ENCODE measurements at places on chromosomes 11 and 22.

DNA sequence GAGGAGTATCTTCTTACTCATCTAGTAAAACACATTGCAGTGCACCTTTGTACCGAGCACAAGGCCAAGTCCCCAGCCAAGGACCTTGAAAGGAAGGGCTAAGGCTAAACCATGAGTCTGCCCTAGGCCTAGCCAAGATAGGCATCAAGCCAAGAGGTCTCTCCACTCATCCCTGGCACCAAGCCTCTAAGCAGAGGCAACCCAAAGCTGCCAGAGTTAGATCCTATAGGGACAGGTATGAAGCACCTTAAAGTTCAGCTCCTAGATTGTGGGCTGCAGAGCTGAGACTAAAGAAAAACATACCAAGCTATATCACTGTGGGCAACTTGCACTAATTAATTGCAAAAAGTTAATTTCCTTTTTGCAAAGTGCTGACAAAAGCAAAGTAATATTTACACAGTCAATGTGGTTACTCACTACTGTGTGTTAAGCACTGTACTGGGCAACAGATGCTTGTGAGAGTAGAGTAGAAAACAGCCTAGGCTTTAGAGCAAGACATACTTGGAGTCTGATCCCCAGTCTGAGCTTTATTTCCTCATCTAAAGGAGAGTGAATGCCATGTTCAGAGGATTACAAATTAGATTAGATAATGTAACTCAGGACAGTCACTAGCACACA, 7.2 kb downstream of the COA4 start:
- no peak for DNase-seq

GRCh38 chr11:70364745-70365543, 33.4 kb upstream of the CTTN start:
- peak; percentile 61 for DNase-seq

DNA sequence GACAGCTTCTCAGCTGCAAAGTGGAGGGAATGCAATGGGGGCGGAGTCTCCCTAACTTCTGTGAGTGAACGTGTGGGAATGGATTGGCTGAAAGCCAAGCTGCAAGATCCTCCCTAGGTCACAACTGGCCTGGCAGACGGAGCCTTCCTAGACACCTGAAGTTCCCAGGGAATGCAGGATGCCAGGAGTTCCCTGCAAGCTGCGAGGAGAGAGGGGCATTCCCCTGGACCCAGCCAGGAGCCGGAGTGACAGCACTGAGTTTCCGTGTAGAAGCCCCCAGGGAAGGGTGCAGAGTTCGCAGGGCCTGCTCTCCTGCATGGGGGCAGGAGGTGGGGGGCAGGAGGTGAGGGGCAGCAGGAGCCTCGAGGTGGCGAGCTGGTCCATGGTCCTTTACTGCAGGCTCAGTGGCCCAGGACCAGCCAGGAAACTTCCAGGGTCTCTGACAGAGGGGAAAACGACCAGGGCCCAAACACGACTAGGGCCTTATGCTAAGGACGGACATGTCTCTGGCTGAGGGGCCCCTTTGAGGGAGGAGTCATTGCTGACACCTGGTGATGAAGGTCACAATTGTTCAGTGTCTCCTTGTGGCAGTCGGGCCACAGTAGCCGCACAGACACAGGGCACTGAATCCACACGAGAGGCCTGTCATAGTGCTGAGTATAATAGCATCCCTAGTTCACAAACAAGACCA, 141.4 kb downstream of the FBXO7 start:
- DNase-seq, result no peak

DNA sequence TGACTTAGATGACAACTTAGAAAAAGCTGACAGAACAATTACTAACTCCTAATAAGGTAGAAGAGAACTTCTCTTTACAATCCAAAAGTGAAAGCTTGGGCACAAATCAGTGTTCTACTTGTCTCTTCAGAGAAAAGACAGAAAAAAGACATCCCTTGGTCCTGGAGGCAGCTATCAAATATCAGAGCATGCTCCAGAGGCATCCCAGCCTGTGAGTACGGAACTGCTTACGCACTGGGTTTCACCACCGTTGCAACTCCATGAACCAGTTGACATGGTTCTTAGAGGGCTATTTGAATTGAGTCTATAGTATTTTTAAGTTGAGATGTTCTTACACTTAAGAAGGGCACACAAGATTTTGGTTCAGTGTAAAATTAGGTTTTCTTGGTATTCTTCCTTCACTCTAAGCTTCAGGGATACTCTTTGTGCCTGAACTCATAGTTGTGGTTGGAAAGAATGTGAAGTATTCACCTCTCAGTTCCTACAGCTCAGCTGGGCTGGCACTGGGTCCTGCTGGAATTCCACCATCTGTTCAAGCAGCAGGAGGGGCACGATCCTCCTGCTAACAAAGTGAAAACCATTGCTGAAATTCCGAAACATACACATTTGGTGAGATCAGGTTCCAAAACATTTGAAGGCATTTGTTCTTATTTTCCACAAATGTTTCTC, 6.3 kb downstream of the AKIP1 start:
- no peak for DNase-seq

DNA sequence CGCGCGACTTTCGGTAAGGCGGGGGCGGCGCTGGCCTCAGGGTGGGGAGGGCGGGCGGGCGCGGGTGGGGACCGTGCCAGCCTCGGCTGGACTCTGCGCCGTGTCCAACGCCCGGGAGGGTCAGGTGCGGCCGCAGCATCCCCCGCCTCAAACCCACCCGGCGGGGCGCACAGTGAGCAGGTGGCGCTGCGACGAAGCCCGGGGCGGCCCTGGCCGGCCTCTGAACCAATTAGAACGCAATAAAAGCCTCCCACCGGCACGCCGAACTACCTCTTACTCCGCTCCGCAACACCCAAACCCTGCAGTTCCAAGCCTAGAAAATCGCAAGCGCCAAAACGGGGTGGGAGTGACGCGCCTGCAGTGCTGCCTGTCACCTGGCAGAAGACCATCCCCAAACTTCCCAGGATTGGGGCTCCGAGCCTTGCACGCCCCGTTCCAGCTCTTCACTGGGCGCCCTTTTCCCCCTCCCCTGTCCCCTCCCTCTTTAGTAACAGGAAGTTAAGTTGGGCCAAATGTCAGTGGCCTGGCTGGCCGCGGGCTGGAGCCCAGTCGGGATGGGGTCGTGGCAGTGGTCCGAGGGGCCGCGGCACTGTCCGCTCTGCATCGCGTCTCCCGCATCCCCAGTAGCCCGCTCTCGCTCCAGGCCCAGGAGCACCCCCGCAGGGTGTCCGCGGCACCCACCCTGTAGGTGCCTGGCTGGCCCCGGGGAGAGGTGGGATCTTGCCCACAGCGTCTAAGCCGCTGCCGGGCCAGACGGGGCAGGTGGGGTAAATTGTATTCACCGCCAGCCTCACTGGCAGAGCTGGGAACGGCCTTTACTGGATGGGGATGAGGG, 541 bp downstream of the MICAL2 start:
- DNase-seq, result peak; percentile 48

DNA sequence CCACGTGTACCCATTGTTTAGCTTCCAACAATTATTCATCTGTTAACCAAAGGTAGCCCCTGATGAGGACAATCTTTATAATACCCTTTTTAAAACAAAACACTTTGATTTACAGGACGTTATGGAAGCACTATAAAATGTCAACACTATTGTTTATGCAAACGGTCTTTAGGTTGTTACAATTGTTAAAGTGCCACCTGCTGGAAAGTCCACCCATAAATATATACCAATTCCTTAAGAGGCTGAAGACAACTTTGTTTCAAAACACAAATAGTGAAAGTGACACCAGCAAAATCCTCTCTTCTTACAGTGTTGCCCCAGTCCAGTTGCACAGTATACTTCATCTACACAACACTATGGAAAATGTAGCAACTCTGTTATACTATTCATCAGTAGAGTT, 68.9 kb upstream of the SLN start:
- DNase-seq, result no peak

DNA sequence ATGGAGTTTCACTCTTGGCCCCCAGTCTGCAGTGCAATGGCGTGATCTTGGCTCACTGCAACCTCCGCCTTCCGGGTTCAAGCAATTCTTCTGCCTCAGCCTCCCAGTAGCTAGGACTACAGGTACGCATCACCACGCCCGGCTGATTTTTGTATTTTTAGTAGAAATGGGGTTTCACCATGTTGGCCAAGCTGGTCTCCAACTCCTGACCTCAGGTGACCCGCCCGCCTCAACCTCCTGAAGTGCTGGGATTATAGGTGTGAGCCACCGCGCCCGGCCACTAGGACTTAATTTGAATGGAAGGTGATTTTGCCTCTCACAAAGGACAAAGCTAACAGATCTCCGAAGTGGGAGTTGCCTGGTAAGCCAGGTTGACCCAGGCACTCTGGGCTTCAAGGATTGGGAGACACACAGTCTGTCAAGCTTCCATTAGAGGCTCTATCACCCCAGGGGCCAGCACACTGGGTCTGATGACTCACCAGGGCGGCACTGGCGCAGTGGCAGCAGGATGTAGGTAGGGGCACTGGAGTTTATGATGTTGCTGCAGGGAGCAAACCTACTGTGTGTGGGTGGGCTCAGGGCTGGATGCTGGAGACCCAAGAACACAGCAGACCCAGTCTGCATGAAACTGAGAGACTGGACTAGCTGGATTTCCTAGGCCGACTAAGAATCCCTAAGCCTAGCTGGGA, 17.8 kb upstream of the KCTD14 start:
- no peak for DNase-seq

DNA sequence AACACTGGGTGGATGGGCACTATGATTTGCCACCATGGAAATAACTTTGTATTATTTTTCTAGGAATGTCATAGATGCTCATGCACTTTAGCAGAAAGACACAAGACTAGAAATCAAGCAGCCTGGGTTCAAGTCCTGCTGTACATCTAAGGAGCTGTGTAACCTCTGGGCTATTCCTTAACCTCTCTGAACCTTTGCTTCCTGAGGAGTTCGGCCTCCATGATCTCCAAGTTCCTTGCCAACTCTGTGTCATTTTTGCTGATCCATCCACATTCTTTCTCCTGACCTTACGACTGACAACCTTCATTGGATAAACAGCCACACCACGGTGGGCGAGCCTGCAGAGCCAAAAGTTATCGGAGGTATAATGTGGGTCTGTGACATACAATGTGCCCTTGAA, 24.1 kb downstream of the ETS1 start:
- no peak for DNase-seq

DNA sequence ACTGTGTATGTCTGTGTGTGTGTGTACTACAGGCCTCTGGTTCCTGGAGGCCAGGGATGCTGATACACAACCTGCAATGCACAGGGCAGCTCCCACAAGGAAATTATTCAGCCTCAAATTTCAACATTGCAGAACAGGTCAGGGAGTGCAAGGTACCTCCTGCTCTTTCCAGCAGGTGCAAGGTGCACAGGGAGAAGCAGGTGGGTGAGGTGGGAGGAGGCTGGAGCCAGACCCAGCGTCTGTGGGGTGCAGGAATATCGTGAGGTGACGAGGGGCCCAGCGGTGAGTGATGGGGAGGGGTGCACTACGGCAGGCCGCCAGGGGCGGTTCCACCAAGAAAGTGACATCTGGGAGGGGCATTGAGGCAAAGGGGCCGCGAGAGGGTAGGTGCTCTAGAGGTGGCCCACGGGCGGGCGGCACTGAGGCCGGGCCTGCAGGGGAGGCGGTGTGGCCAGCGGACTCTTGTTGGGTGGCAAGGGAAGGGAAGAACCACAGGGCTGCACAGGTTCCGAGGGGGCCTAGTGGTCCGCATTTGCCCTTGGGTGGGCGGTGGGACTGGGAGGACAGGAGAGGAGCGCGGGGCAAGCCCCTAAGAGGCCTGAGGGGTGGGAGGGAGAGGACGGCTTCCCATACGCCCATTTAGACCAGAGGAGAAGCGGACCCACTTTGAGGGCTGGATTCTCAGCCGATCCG, 21.6 kb downstream of the DGCR6L start:
- no peak for DNase-seq

DNA sequence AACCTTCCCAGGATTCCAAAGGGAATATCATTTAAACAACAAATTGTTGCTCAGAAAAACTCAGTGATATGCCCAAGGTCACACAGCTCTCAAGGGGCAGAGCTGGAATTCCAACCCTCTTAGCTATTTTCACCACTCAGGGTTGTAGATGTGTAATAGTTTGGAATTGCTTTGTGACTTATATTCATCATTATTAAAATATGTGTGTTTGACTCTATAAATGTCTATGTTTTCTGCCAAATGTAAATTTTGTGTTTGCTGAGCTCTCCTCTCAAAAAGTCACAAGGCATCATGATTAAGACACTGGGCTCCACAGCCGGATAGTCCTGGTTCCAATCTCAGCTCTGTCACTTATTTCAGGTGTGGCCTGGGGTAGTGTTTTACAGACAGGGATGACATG, 407.3 kb downstream of the TMEM135 start:
- no peak for DNase-seq

- no peak for DNase-seq
Measured at GRCh38 chr11:41222236-41222635, 237.2 kb downstream of the LRRC4C start.

DNA sequence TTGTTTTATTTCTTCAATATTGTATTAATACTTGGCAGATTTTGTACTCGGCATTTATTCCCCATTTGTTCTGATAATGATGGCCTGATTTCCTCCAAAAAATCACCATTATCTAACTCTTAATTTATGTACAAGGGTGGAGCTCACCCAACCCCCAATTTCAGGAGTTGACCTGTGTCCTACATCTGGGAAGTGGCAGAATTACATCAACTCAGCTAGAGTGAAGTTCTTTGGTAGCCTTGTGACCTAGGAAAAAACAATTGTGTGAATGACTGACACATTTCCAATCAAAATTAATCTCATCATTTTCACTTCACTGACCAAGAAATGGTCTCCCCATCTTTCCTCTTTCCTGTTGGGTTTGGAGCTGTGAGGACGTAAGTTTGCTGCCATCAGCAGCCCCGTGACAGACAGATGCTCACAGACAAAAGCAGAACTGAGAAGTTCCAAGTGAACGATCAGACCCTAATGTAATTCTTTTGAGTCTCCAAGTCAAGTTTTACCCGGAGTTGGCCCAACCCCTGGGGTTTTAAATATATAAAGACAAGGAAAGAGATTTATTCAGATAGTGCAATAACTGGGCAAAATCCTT, 16.6 kb upstream of the MS4A6E start:
- no peak for DNase-seq

DNA sequence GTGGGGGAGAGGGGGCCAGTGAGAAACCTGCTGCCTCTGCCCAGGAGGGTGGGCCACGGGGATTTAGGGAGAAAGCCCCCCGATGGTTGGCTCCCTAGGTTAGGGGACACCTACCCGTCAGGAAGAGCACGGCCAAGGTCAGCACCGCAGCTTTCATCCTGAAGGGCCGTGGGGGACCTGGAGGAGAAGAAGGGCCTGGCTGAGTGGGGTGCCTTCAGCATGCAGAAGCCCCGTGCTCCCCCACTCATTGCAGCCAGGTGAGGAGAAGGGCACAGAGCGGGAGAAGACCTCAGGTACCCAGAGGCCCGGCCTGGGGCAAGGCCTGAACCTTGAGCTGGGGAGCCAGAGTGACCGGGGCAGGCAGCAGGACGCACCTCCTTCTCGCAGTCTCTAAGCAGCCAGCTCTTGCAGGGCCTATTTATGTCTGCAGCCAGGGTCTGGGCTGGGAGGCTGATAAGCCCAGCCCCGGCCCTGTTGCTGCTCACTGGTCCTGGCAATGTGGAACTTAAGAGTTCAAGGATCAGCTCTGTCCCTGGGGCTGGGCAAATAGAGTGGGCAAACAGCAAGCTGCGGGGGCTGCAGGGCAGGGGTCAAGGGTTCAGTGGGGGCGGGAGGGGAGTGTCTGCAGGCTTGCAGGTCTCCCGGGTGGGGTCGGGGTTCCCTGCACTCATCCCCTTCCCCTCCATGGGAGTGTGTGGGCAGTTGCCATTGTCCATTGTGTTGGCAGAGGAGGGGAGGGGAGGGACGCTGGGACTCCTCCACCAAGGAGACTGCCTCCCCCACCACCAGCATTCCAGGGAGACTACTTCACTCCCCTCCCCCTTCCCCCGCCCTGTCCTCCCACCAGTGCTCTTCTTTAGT, at the start of gene APOA1:
Gene APOA1, minus strand, starts transcription at position 392 of the 861 bp plus-strand sequence. Its CDS starts 235 bp downstream, at position 157.
- no peak for DNase-seq
